ENCODE measurements at places on chromosomes 1 and 21. TPM values are rescaled to one million over a fixed set of nuclear protein-coding genes. Genes with fewer than 3 reads are reported as not detected.

The GABRD gene
- not detected for total RNA-seq

The GPX7 gene
- 74.0 TPM for total RNA-seq

The RPS6KA1 gene
- total RNA-seq = 2.4 TPM

The CRB1 gene
- total RNA-seq = not detected

The UBE2G2 gene
- 75.3 TPM for total RNA-seq

The VCAM1 gene
- total RNA-seq = 511 TPM

The TMCC2 gene
- total RNA-seq = 2.9 TPM

The CACNA1E gene
- total RNA-seq = under 0.01 TPM

The LAPTM5 gene
- total RNA-seq = 1.8 TPM

The GNG12 gene
- total RNA-seq = 204 TPM
